ENCODE measurements at places on chromosomes 5 and 9.

GRCh38 chr5:32504989-32505596 is 60.6 kb upstream of the ZFR start:
- DNase-seq: no peak

- no peak for DNase-seq
Measured at GRCh38 chr5:74334762-74335384, 305.7 kb downstream of the ENC1 start.

GRCh38 chr5:109406719-109407118 is 3.1 kb downstream of the PJA2 start:
- no peak for DNase-seq

GRCh38 chr5:111997711-111998110 is 240.7 kb upstream of the NREP start:
- DNase-seq: no peak

DNA sequence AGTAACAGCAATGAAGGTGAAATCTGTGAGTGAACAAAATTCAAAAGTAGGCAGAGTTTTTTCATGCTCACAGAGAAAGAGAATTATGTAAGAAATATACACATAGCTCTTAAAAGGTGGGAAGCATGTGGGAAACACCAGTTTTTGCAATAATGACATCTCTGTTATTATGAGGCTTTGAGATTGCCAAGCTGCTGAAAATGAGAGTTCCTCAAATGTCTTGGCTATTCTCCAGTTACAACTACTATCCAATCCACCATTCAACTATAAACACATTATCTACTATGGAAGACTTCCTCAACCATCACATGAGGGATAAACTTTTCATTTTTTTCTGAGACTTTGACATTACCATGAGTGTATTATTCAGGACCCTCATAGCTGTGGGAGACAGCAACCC is 420.8 kb upstream of the ACTBL2 start:
- no peak for DNase-seq

GRCh38 chr9:73216100-73216499 is 64.4 kb downstream of the ANXA1 start:
- DNase-seq: no peak

GRCh38 chr9:24297931-24298330 is 247.8 kb downstream of the IZUMO3 start:
- no peak for DNase-seq

DNA sequence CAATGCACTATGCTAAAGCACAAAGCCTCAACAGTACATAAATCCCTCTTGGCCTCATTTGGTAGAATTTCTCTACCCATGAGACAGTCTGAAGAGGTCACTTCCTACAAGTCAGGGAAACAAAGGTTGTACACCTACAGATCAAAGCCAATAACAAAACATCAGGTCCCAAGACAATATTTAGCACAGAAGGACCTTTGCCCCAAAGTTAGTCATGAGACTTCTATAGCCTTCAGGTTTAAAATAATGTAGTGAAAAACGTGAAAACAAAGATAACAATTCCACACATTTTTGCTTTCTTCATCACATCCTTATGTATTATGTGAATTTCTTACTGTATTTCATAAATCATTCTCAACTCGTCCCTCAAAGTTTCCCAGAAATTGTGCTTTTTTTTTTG is 15.8 kb downstream of the AFF4 start:
- DNase-seq: no peak

GRCh38 chr9:33852216-33852826 is 35.4 kb downstream of the UBE2R2 start:
- peak; percentile 42 for DNase-seq

GRCh38 chr5:22431406-22431805 is 421.7 kb downstream of the CDH12 start:
- DNase-seq: no peak

DNA sequence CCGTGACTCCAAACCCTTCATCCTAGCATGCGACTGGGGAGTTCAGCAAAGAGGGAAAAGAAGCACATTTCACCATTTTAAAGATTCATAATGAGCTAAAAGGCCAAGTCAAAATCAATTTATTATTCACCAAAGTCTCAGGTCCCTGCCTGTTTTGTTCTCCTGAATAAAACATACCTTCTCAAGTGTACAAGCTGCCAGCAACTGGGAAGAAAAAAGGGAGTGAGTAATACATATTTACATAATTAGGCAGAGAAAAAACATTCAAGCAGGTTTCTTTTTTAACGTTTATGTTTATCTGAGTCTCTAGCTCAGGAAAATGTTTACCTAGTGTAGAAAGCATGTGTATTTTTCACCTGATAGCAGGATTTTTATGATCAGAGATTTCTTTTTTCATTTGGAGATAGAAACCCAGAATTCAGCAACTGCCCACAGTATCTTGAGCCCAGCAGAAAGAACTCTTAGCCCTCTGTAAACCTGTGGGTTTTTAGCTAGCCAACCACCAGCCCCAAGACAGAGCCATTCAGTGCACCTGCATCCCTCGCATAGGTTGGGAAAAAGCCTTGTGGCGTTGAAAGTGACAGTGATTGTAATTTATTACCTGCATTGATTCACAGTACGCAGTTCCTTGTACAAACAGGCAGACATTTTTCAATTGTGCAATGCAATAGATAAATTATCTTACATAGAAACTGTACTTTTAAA is 117.9 kb upstream of the GRIA1 start:
- no peak for DNase-seq

DNA sequence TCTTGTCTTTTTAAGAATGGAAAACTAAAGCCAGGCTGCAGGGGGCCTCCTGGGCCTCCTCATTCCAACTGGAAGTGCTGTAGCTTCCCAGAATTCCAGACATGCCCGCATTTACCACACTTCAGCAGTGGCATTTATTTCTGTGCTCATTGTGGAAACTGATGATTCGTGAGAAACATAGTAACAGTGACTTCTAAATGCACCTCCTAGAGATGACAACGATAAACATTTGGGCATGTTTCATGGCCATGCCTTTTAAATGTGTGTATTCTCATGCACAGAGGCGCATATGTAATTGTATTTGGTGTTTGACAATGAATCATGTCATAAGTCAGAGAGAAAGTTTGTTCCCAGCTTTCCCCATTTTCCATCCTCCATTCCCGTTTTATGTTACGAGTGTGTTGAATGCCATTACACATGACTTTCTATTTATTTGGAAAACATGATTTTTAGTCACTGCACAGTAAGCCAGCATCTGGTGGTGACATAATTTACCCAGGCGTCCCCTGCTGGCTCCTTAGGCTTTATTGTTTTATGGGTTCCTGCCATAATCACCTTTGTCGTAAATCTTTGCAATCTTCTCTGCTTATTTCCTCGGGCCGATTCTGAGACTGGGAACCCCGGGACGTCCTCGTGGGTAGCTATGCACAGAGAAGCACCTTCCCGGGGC is 68.8 kb upstream of the FCN2 start:
- no peak for DNase-seq

GRCh38 chr5:58599217-58599616 is 16.3 kb downstream of the RAB3C start:
- no peak for DNase-seq

- no peak for DNase-seq
Measured at GRCh38 chr5:156800929-156801328, 49.2 kb upstream of the PPP1R2B start.

DNA sequence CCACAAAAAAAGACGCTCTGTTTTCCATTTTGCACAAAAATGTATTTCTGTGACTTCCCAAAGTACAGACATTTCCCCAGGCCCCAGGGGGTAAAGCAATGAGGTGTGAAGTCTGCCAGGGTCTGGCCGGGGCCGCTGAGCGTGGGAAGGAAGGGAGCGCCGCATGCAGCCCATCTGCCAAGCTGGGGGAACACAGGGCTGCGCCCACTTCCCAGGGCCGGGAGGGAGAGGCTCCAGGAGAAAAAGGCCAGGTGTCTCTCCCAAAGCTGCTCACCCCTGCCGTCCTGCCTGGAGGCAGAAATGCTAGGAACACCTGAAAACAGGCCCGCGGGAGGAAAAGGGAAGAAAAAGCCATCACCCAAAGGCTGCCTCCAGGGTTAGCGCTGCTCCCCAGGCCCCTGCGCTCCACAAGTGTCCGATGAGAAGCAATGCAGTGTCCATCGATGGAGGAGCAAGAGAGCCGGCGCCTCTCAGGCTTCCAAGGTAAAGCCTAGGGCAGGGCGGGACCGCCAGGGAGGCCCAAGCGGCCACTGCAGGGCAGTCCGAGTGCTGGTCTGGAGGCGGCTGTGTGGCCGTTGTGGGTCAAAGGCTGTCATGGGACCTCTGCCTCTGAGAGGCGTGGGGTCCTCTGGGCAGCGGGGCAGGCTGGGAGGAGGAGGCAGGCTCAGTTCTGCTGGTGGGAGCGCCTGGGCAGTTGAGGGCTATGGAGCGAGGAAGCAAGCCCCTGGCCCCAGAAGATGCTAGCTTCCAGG is 6.0 kb upstream of the ZDHHC12 start:
- no peak for DNase-seq

DNA sequence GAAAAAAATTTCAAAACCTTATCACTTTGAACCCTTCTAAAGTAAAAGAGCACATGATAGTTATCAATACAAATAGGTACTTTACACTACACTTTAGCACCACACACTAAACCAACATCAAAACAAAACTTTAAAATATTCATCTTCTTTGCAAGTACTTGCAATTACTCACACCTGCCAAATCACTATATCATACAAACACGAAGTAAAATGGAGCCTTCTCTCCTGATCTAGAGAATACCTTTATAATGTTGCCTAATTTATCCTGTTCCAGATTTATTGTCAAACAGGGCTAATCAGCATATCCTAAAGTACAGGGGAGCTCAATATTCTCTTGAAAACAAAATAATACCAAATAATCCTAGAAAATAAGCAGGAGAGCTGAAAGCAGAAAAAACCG is 3.0 kb downstream of the RNF145 start:
- DNase-seq: no peak
